Hematopoietic multipotent progenitor cell treated with erythropoietin and hydrocortisone succinate and interleukin-3 and kit ligand, for 8 days (in vitro differentiated cells): ENCODE measurements at places on chromosomes 12 and 14.

- no peak for DNase-seq
Observed at GRCh38 chr12:91065396-91065795, 7.6 kb upstream of the KERA start.

GRCh38 chr12:13780453-13780852, 200.9 kb downstream of the GRIN2B start:
- DNase-seq = no peak

- DNase-seq = no peak
Observed at GRCh38 chr14:23864259-23864658, 89.3 kb upstream of the DHRS4 start.

DNA sequence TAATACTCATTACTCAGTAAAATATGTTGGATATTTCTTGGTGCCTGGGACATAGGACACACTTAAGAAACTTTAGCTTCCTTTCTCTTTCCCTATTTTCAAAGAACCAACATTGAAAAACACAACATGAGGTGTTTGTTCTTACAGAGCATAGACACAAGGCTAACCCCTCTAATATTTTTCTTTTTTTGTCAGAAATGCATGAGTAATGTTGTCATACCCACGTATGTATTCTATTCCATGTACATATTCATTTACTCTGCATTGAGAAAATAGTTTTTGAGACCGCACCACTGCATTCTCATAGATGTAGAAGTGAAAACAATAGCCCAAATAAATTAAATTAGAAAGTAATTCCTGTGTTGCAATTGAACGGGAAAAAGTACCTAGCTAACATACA, 13.0 kb downstream of the PAX9 start:
- DNase-seq = no peak

DNA sequence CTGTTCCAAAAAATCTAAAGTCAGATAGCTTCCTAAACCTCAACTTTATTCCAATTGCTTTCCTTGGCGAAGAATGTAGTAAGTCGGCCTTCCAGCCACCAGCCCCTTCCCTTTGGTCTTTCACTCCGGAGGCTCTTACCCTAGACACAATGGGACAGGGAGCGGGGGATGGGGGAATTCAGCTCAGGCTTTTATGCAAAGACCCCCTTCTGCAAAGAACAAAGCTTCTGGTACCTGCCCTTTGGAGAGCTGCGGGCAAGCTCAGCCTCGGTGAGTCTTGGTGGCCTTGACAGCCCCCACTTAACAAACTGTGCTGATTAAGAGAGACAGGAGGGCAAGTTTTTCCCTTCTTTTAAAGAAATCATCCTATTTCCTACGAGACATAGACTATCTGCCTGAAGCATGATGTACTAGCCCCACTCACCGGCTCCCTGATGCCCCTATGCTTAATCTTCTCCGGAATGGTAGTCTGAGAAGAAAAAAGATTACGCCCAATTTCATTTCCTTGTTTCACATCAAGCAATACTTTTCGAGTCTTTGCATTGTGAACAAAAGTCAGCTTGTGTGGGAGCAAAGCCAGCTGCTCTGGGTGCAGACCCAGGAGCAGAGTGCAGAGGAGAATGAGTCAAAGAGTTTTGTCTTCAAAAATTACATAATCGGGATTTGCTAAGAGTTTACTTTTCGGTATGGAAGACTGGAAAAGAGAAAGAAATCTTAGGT, 1.5 kb upstream of the NANOG start:
- DNase-seq = no peak

GRCh38 chr12:12686925-12687324, 9.1 kb downstream of the GPR19 start:
- DNase-seq = no peak

DNA sequence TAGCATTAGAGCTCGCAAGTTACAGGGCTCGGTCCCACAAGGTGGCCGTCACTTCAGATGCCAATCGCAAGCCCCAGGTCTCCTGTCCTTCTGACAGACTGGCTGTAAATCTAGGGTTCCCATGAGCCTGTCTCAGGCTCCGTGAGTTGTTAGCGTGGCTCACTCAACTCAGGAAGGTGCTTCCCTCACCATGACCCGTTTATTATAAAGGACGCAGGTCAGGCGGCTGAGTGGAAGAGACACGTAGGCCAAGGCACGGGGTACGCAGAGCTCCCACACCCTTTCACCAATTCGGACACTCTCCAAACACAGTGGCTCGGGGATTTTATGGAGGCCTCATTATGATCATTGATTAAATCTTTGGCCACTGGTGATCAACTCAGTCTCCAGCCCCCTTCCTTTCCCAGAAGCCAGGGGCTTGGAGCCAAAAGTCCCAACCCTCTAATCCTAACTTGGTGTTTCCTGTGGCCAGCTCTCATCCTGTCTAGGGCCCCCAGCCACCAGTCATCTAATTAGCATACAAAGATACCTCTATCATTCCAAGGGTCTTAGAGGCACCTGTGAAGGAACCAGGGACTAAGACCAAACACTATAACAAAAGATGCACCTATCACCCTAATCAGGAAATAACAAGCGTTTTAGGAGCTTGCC, 25.8 kb upstream of the LRTM2 start:
- no peak for DNase-seq

DNA sequence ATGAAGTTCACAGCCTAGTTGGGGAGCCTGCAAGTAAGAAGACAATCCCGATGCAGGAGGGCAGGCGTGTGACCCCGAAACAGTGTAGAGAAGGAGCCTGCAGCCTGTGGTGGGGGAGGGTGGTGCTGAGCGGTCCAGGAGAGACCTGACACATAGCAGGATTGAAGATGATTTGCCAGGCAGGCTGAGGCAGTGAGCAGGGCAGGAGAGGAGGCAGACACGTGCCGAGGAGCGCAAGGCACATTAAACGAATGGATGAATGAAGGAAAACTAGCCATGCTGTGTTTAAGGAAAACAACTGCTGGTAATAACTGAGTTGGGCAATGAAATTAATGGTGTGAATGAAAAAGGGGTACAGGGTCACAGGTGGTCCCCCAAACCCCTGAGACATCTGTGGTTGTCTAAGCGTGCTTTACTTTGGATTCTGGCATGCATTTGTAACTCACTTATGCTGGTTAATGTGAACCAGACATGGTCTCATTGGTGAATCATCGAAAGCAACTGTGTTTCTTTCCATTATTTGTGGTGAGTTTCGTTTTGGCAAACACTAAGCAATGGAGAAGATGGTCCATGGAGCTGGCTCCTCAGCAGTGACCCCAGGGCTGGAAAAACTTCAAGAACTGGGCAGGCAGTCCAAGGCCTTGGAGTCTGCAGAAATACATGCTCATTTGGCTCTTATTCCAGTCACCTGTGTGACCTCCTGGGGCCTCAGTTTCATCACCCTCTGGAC, 96.9 kb upstream of the EVL start:
- no peak for DNase-seq

DNA sequence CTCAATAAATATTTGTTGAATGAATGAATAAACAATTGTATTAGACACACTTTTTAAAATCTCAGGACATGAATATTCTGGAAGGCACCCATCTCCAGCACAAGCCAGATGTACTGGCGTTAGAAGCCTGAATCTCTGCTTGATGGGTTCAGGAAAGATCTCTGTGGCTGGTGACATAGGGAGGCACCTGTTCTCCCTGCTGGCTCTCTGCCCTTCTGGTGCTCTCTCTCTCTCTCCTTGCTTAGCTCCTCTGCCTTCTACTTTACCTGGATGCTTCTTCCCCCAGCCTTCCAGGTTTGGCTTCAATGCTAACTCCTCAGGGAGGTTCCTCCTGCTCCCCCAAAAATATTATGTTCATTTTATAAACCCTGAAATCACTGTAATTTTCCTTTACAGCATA, 1.5 kb downstream of the CYP46A1 start:
- no peak for DNase-seq

DNA sequence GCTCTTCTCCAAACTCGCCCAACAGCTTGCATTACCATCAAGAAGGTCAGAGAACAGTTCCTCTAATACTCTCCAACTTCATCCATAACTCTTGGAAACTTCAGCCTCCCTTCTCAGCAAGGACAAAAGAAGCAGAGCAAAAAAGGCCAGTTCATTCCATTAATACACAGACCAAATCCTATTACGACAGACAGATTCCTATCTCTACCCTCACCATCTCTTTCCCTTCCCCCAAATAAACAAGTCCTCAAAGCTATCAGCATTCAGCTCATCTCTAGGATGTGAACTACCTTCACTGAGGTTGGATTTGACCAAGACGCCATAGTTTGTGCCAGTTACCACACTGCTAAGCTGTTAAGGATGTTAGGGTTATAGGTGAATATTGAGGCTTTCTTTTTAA, 25.2 kb downstream of the SINHCAF start:
- no peak for DNase-seq

DNA sequence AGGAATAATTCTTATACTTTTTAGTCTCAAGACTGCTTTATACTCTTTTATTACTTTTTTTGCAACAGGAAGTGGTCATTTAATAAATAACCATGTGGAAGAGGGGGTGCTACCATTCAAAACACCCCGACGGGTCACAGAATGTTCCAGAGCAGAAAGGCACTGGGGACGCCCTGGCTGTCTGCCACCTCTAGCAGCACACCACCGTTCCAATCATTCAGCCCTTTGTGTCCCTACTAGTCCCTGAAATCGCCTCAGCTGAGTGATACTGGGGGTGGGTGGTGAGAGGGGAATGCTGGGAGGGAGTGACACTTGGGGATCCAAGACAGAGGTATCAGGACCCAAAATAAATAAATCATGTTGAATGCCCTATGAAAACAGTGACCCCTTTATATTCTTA, 52.4 kb downstream of the MON2 start:
- DNase-seq = no peak

DNA sequence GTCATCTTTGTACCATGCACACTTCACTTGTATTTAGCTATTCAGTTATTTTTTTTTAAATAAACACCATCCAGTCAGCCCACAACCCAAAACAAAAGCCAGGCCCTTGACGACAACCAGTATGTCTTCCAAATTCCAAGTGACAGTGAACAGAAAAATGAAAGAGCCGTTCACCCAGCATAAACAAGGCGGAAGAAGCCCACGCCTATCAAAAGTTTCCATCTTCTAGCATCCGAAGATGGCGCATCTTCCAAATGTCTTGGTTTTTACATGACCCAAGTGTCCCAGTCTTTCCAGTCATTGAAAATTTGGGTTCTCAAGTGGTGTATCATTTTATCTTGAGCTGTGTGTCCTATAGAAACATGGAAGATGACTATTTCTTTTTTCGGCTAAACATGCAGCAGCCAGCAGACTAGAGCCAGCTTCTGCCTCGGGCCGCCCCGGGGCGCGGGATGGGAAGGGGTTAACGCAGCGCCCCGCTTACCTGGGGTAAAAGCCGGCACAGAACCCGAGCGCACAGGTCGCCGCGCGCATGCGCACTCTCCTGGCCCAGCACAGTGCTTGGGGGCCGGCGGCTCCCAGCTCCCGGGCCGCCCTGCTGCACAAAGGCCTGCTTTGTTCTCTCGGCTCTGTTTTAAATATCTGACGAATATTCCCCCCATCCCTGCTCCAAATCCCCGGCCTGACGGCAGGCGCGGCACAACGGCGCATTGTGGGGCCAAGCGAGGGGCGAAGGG, 164.8 kb downstream of the ZFP36L1 start:
- DNase-seq = no peak

DNA sequence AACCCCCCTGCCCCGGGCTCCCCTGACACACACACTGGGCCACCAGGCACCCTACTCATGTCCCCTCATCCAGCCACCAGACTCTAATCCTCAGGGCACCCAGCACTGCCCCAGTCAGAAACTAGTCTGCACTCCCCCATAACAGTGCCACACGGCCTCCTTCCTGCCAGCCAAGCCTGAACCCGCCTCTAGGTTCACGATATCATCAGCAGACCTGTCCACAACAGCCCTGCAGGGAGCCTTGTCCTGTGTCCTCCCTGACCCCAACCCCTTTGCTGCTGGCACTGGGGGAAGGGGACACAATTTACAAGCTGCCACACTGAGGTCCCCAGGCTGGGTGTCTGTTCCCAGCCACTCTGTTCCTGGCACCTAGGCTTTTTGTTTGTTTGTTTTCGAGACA, 33.6 kb downstream of the LTBP2 start:
- no peak for DNase-seq

GRCh38 chr12:22477166-22477893, 67.0 kb downstream of the C2CD5 start:
- no peak for DNase-seq

GRCh38 chr12:108400056-108400455, 60.9 kb upstream of the CMKLR1 start:
- DNase-seq = no peak

DNA sequence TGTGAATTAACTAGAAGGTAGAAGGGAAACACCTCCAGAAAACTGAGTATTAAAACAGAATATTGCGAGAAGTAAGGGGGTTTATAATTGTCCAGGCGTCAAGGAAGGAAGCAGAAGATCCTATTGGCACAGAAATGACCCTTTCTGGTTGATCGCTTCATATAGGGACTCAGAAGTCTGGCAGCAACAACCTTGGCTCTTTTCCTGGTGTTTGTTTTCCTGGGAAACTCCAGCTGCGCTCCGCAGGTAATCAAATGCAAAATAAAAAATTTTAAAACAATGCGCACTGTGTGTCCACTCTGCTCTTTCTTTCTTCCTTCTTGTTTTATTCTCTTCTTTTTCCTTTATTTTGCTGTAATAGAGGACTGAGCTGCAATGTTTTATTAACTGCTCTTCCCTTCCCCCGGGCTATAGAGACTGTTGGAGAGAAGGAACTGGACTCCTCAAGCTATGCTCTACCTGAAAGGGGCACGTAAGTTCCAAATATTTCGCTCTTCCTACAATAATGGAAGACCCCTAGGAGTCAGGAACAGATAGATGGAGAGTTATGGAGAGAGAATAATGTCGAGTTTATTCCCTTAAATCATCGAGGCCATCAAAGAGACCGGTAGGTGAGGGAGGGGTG, 737 bp downstream of the SPX start:
- DNase-seq = no peak

GRCh38 chr14:104925214-104925854, 655 bp downstream of the PLD4 start:
- no peak for DNase-seq

- DNase-seq = no peak
Observed at GRCh38 chr12:53467880-53468279, 16.0 kb downstream of the PCBP2 start.

DNA sequence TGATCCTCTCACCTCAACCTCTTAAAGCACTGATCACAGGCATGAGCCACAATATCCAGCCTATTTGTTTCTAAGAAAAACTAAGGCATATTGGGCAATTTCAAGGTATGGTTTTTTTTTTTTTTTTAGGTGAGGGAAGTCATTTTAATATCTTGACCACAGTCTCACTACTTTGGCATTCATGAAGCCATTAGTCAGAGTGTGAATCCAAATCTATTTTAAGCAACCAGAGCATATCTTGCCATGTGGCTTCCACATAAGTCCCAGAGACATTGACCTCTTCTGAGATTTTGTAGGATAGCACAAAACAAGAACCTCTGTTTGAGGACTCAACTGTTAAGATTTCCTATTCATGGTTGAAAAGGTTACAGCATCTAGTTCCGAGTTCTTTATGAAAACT, 130.3 kb upstream of the RBM19 start:
- no peak for DNase-seq
